ENCODE measurements at places on chromosomes 2 and 18. TPM values are rescaled to one million over a fixed set of nuclear protein-coding genes. Genes with fewer than 3 reads are reported as not detected.

GRCh38 chr2:16223841-16224177 lies 283.5 kb downstream of the MYCN start:
- no peaks in the 10 kb centered on the region for H3K36me3 ChIP-seq
- no peak for DNase-seq
- H3K4me1 ChIP-seq: no peaks in the 10 kb centered on the region
- no peak overlapping the region for H3K4me3 ChIP-seq

- DNase-seq: no peak
- H3K4me3 ChIP-seq: no peak overlapping the region
- H3K36me3 ChIP-seq: no peaks in the 10 kb centered on the region
- no peak overlapping the region for H3K27ac ChIP-seq
These were observed 1.5 kb downstream of the RUFY4 start for GRCh38 chr2:218070587-218070986.

DNA sequence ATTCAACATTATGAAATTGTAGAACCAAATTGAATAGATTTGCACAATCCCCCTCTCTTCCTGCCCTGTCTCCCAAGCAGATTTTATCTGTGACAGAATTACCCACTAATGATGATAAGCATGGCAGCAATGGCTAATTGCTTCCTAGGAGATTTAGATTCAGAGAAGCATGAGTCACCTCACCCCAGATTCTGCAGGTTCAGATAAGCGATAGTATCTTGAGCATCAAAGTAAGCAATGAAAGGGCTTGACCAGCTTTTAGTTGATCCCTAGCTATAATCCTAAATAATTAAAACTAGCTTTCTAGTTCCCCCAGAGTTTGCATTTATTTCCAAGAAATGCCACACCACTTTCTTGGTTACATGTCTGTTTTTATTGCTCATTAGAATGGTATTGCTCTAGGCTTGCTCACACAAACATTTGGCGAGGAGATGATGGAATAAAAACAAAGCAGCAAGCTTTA lies 204.3 kb downstream of the GULP1 start:
- H3K27ac ChIP-seq: no peak overlapping the region
- H3K27me3 ChIP-seq: no peaks in the 10 kb centered on the region
- H3K4me3 ChIP-seq: no peak overlapping the region
- DNase-seq: no peak
- H3K36me3 ChIP-seq: no peaks in the 10 kb centered on the region

CFC1B gene
- total RNA-seq: not detected

- H3K4me3 ChIP-seq: no peak overlapping the region
- H3K27ac ChIP-seq: no peak overlapping the region
- no peaks in the 10 kb centered on the region for H3K4me1 ChIP-seq
- no peak for DNase-seq
These were observed 39.7 kb upstream of the TGIF1 start for GRCh38 chr18:3410273-3410672.

- H3K36me3 ChIP-seq: no peaks in the 10 kb centered on the region
- H3K27me3 ChIP-seq: no peaks in the 10 kb centered on the region
- no peak overlapping the region for H3K4me3 ChIP-seq
- no peak for DNase-seq
These were observed 96.9 kb downstream of the ACTR3 start for GRCh38 chr2:113986762-113987290.

GRCh38 chr2:110796716-110797301 lies 64.4 kb downstream of the ACOXL start:
- DNase-seq: no peak
- no peaks in the 10 kb centered on the region for H3K4me1 ChIP-seq
- H3K36me3 ChIP-seq: no peaks in the 10 kb centered on the region
- H3K27me3 ChIP-seq: no peaks in the 10 kb centered on the region

PRPF40A gene
- total RNA-seq: 53.5 TPM

DNA sequence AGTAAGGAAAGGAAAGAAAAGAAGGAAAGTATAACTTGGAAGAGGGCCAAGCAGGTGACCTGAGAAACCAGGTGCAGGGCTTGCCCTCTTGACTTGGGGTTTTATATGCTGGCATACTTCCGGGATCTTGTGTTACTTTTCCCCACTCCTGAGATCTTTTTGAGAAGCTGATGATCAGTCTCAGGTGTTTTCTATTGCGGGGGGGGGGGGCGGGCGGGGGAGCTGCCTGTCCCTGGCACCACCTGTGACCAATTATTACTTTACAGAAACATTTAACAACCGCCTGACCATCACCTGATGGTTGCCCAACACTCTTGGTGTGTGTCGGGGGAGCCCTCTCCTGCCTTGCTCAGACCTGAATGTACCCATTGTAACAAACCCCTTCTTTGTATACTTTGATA lies 6.9 kb upstream of the CASP10 start:
- no peaks in the 10 kb centered on the region for H3K36me3 ChIP-seq
- no peaks in the 10 kb centered on the region for H3K27me3 ChIP-seq
- DNase-seq: no peak
- no peak overlapping the region for H3K4me3 ChIP-seq

- DNase-seq: no peak
- H3K27ac ChIP-seq: no peak overlapping the region
- peaks cover 7% of the 10 kb centered on the region for H3K4me1 ChIP-seq
- H3K27me3 ChIP-seq: no peaks in the 10 kb centered on the region
- no peaks in the 10 kb centered on the region for H3K36me3 ChIP-seq
- no peak overlapping the region for H3K4me3 ChIP-seq
These were observed 16.7 kb upstream of the GLS start for GRCh38 chr2:190863946-190864345.

DNA sequence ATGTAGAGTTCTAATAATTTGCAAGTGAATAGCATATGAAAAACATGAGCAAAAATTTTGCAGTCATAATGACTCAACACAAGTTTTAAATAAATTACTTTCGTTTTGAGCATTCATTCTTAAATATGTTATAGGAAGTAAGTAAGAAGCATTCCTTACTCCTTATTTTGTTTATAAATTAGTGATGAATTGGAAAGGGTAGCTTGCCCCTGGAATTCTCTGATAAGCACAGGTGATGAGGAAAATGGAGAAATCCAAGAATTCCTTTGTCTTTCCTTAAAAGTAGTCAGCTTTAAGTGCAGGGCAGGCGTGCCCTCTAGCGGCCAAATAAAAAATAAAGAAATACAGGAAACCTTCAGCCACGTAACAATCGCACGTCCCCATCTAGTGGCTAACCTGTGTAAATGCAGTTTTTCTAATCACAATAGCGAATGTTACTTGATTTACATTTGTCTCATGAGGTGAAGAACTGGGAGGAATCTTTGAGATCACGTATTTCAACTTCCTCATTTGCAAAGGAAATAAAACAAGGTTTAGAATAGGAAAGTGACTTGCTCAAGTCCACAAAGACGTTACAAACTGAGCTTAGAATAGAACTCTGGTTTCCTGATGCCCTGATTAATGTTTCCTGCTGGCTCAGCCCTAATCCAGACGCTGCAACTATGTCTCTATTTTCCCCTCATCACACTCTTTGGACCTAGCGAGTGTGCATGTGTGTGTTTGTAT lies 47.2 kb upstream of the ZNG1B start:
- H3K4me1 ChIP-seq: no peaks in the 10 kb centered on the region
- H3K27ac ChIP-seq: peak overlapping the region; percentile 19
- peak; percentile 52 for DNase-seq
- no peaks in the 10 kb centered on the region for H3K36me3 ChIP-seq
- H3K4me3 ChIP-seq: no peak overlapping the region

GKN2 gene
- total RNA-seq: not detected

- H3K4me3 ChIP-seq: no peak overlapping the region
- no peaks in the 10 kb centered on the region for H3K4me1 ChIP-seq
- no peak overlapping the region for H3K27ac ChIP-seq
- H3K27me3 ChIP-seq: no peaks in the 10 kb centered on the region
- no peak for DNase-seq
These were observed 46.5 kb downstream of the THNSL2 start for GRCh38 chr2:88216641-88217040.

DNA sequence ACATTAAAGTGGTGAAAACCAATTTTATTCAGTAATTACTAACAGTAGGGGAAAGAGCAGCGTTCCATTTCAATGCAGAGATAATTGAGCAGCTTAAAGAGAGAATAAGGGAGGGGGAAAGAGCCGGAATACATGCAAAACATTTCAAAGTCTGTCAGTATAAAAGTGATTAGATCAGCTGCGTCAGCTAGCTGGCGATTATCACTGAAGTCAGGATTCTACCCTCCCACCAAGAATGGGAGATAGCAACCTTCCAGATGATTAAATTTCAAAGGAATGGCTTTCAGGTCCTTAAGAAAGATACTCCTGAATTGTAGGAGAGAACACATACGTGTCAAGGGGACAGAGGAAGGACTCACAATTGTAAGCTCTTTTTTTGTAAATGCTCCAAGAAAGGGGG lies 2.7 kb upstream of the ZC3H6 start:
- H3K36me3 ChIP-seq: no peaks in the 10 kb centered on the region
- peaks cover 9% of the 10 kb centered on the region for H3K4me1 ChIP-seq
- no peak overlapping the region for H3K4me3 ChIP-seq
- no peaks in the 10 kb centered on the region for H3K27me3 ChIP-seq

SIGLEC15 gene
- total RNA-seq: 0.28 TPM

- no peak overlapping the region for H3K4me3 ChIP-seq
- no peak overlapping the region for H3K27ac ChIP-seq
- DNase-seq: no peak
- H3K4me1 ChIP-seq: no peaks in the 10 kb centered on the region
These were observed 308.5 kb downstream of the IRS1 start for GRCh38 chr2:226491112-226491511.

DNA sequence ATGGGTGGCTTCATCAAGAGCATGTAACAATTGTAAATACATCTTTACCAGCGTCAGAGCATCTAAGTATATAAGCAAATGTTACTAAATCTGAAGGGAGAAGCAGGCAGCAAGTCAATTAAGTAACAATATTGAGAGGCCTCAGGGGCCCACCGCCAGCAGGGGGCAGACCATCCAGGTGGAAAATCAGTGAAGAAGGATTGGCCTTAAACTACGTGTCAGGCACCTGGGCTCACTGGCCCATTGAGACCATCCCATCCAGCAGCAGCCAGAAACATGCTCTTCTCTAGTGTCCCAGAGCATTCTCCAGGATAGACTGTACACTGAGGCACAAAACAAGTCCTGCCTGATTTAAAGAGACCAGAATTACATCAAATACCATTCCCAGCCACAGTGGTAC lies 96.2 kb upstream of the SNTG2 start:
- no peaks in the 10 kb centered on the region for H3K27me3 ChIP-seq
- no peak overlapping the region for H3K27ac ChIP-seq
- no peak for DNase-seq
- no peaks in the 10 kb centered on the region for H3K4me1 ChIP-seq

GRCh38 chr18:68445136-68445535 lies 269.8 kb downstream of the TMX3 start:
- no peak overlapping the region for H3K27ac ChIP-seq
- no peaks in the 10 kb centered on the region for H3K27me3 ChIP-seq
- H3K4me1 ChIP-seq: no peaks in the 10 kb centered on the region
- no peak for DNase-seq
- no peak overlapping the region for H3K4me3 ChIP-seq
- H3K36me3 ChIP-seq: no peaks in the 10 kb centered on the region

- no peaks in the 10 kb centered on the region for H3K4me1 ChIP-seq
- no peaks in the 10 kb centered on the region for H3K36me3 ChIP-seq
- H3K27ac ChIP-seq: no peak overlapping the region
- H3K27me3 ChIP-seq: no peaks in the 10 kb centered on the region
- H3K4me3 ChIP-seq: no peak overlapping the region
These were observed 217.0 kb upstream of the ZNF521 start for GRCh38 chr18:25568986-25569385.

ZFAND2B gene
- 24.0 TPM for total RNA-seq

UPP2 gene
- total RNA-seq: not detected

DNA sequence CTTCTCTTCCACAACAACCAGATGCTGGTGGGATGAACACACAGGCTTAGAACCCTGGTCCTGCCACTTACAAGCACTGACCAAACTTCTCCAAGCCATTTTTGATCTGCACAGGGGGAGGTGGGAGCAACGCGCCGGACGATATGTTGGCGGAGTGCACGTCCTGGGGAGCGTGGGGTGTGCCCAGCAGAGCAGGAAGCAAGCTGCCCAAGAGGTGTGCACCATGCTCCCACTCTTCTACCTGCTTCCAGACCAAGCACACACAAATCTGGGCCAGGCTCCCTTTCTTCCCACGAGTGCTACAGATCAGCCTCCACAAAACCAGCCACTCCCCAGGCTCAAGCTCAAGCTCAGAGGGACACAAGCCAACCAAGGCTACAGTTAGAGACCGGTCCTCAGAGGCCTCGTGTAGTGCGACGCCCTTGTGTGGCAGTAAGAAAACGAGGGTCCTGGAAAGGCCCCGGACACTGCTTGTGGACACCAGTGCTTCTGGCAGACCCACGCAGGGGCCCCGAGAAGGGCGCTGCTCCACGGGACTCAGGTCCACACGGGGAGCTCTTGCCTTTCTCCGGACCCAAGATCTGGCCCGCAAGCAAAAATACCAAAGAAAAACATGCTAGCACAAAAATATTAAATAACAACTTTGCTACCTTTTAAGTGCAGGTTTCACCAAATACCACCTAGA lies 52.0 kb downstream of the ANO7 start:
- no peak for DNase-seq
- H3K36me3 ChIP-seq: peaks cover 13% of the 10 kb centered on the region
- no peaks in the 10 kb centered on the region for H3K4me1 ChIP-seq
- H3K27me3 ChIP-seq: no peaks in the 10 kb centered on the region
- no peak overlapping the region for H3K4me3 ChIP-seq
- H3K27ac ChIP-seq: no peak overlapping the region

BCL2 gene
- 16.8 TPM for total RNA-seq

DNA sequence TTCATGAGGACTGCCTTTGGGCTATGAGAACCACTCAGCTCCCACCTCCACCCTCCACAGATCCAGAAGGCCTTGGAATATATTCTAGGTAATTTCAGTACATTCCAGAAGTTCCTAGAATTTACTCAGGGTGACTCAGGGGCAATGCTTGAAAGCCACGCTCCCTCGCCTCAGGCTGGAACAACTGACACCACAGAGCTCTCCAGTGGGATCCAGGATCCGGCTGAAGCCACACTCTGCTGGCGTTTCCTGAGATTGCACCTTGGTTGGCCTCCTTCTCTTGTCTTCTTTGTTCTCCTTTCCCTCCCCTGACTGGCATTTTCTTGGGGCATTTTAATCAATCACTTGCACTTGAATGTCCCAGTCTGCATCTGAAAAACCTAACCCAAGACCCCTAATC lies 92.6 kb upstream of the KCNE4 start:
- no peak overlapping the region for H3K4me3 ChIP-seq
- no peak for DNase-seq
- H3K27ac ChIP-seq: no peak overlapping the region
- no peaks in the 10 kb centered on the region for H3K36me3 ChIP-seq
- H3K4me1 ChIP-seq: no peaks in the 10 kb centered on the region

IL36A gene
- total RNA-seq: not detected

FZD7 gene
- total RNA-seq: 19.3 TPM

MERTK gene
- 5.1 TPM for total RNA-seq

- no peaks in the 10 kb centered on the region for H3K36me3 ChIP-seq
- H3K4me3 ChIP-seq: no peak overlapping the region
- no peak for DNase-seq
- no peak overlapping the region for H3K27ac ChIP-seq
These were observed 73.7 kb downstream of the PXDN start for GRCh38 chr2:1670636-1671035.

- H3K4me1 ChIP-seq: no peaks in the 10 kb centered on the region
- H3K36me3 ChIP-seq: no peaks in the 10 kb centered on the region
- no peak for DNase-seq
- no peak overlapping the region for H3K4me3 ChIP-seq
- no peak overlapping the region for H3K27ac ChIP-seq
These were observed 580.0 kb downstream of the RNF144A start for GRCh38 chr2:7497178-7497577.

GRCh38 chr2:62014102-62014501 lies 108.6 kb downstream of the COMMD1 start:
- no peaks in the 10 kb centered on the region for H3K27me3 ChIP-seq
- no peaks in the 10 kb centered on the region for H3K36me3 ChIP-seq
- DNase-seq: peak; percentile 74
- no peak overlapping the region for H3K4me3 ChIP-seq
- peaks cover 17% of the 10 kb centered on the region for H3K4me1 ChIP-seq

MC4R gene
- total RNA-seq: not detected
